ENCODE measurements at places on chromosomes 2 and 18. TPM values are rescaled to one million over a fixed set of nuclear protein-coding genes. Genes with fewer than 3 reads are reported as not detected.

- DNase-seq, result no peak
Measured at GRCh38 chr2:149307014-149307413, 23.4 kb upstream of the LYPD6 start.

- DNase-seq, result no peak
Measured at GRCh38 chr2:2914252-2914651, 463.4 kb downstream of the EIPR1 start.

GRCh38 chr2:149192427-149192826, 138.0 kb upstream of the LYPD6 start:
- no peak for DNase-seq

The DPP4 gene
- 0.23 TPM for total RNA-seq

The REV1 gene
- total RNA-seq, result 35.0 TPM

The EVX2 gene
- total RNA-seq, result not detected

The HOXD4 gene
- total RNA-seq, result 1.4 TPM

Measured in Panc1 (cell line).